ENCODE measurements at places on chromosomes 5 and 9.

- no peak for DNase-seq
These were observed 2.8 kb downstream of the ELAVL2 start for GRCh38 chr9:23823269-23823668.

DNA sequence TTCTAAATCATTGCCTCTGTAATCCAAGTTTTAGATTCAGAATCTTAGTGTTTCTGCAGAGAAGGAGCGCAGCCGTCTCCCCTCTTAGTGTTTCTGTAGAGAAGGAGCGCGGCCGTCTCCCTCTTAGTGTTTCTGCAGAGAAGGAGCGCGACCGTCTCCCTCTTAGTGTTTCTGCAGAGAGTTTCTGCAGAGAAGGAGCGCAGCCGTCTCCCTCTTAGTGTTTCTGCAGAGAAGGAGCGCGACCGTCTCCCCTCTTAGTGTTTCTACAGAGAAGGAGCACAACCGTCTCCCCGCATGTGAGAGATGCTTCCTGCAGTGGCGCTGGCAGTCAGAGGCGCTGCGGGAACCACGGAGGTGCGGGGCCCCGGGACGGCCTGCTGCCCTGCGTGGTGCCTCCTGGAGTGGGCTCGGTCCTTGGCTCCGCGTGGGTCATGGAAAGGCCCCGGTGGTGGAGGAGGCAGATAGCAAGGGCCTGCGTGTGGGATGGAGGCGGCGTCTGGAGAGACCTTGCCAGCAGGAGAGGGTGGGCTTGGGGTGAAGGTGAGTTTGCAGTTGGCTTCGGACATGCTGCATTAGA is 10.9 kb downstream of the CEP72 start:
- DNase-seq: no peak

DNA sequence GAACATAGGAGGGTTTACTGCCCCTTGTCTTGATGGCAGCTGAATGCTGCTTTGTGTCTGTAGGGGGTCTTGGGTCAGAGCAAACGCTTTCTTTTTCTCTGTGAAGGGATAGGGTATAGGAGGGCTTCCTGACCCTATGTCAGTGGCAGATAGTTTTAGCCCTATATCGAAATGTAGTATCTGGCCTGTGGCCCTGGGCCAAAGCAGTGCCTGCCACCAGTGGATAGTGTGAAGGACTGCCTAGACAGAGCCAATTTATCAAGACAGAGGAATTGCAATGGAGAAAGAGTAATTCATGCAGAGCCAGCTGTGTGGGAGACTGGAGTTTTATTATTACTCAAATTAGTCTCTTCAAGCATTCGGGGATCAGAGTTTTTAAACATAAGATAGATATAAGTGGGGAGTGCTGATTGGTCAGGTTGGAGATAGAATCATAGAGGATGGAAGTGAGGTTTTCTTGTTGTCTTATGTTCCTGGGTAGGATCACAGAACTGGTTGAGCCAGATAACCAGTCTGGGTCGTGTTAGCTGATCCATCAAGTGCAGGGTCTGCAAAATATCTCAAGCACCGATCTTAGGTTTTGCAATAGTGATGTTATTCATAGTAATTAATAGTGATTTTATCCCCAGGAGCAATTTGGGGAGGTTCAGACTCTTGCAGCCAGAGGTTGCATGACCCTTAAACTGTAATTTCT is 178.5 kb downstream of the GDNF start:
- no peak for DNase-seq

DNA sequence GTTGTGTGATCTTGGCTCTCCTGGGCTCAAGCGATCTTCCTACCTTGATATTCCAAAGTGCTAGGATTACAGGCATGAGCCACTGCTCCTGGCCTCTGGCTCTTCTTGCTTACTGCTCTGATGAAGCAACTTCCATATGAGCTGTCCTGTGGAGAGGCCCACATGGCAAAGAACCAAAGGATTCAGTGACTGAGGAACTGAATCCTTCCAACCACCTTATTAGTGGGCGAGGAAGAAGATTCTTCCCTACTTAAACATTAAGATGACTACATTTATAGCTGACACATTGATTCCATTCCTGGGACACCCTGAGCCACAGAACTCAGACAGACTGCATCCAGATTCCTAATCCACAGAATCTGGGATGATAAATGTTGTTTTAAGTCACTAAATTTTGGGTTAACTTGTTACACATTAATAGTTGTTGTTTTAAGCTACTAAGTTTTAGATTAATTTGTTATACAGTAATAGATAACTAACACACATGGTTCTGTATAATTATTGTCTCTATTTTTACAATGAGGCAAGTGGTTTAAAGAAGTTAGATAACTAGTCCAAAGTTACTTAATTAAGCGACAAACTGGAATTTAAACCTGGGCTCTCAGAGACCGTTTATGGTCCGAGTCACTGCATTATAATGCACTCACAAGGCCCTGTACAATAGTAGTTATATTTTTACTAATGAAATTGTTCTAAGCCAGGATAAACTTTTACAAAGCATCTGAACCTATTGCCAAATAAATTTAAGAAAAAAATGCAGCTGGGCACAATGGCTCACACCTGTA is 16.7 kb upstream of the SLCO4C1 start:
- no peak for DNase-seq

DNA sequence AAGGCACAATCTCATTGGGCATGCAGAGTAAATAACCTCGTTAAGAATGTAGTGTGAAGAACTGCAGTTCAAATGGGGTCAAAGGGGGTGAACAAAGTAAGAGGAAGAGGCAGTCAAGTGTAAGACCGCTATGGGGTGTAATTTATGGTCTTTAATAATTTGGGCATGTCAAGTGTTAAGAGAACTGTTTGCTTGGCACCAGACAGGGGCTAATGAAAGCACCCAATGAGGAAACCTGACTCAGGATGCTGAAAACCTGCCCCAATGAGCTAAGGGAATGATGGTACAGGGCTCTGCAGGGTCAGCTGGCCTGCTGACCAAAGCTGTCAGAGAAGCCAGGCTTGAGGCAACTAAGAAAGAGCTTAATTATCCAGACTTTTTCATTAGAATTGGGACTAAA is 368.1 kb downstream of the DTWD2 start:
- no peak for DNase-seq

GRCh38 chr9:90141723-90142122 is 500.9 kb downstream of the DIRAS2 start:
- DNase-seq: no peak

GRCh38 chr5:120229036-120229435 is 235.1 kb upstream of the PRR16 start:
- DNase-seq: no peak

DNA sequence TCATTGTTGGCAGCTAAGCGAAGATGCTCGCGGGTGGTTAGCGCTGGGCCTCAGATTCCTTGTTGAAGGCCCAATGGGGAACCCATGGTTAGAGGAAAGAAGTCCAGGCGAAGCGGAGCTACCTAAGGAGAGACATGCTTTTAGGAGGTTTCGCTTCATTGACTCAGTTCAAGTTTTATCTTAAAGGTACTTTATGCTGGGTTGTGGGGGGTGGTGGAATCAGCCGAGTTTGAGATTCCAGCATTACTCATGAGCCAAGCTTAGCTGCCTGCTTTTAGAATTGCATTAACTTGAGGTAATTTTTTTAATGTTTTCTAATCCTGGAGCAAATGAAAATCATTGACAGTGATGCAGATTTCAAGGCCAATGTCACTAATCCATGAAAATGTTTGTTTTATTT is 16.1 kb downstream of the MEGF10 start:
- no peak for DNase-seq

DNA sequence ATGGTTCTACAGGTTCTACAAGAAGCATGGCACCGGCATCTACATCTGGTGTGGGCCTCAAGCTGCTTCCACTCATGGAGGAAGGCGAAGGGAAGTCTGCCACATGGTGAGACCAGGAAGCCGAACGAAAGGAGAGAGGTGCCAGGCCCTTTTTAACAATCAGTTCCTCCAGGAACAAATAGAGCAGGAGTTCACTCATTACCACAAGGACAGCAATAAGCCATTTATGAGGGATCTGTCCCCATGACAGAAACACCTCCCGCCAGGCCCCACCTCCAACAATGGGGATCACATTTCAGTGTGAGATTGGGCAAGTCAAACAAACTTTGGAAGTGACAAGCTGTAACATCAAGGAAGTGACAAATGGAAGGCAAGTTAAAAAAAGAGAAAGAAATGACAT is 95.5 kb upstream of the PTPN3 start:
- no peak for DNase-seq

DNA sequence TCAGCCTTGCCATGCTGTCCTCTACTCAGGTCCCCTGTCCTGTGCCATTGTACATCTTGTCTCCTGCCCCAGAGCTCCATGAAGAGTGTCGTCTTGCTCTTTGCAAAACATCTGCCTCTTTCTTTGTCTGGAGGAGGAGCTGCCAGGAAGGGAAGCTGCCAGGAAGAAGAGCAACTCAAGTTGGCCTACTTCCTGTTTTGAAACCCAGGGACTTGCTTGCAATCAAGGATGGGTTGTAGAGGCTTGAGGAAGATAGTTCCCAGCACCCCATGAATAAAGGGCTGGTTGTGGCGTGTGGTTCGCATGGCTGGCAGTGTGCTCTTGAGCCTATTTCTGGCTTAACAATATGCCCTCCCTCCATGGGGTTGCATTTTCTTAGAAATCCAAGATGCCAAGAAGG is 53.0 kb upstream of the CPEB4 start:
- DNase-seq: no peak

DNA sequence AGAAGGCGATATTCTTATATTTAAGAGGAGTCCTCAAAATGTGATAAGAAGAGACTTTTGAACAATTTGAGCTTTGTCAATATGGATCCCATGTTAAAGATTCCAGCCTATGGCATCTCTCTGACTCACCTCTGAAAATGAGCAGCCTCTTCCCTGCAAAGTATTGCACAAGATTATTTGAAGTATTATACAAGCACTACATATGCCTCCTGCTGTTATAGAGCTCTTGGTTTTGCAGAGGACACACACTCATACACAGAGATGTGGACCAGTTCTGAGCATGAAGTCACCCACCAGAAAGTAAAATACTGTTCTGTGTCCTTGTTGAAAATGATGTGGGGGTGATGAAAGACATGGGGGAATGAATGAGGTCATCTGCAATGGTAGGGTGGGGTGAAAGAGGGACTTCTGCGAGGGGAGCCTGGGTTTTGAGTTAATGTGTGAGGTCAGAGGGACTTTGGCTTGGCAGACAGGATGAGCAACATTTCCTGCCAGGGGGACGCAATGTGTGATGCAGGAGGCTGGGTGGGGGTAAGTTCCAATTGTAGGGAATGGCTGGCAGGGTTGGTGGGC is 25.8 kb downstream of the FBXL7 start:
- DNase-seq: no peak

DNA sequence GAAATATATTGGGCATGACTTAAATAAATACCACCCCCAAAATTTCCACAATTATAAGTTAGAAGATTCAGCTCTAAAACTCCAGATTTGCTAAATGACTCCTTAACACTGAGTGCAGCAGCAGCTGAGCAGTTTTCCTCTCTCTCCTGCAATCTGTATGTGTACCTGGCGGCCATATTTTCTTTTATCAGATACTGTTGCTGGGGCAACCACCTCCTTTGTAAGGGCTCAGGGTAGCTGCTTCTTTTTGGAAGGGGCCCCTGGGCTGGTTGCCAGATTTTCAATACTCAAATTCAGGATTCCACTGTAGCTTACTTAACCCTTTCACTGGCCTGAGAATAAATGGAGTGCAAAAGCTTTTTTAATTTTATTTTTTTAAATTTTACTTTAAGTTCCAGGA is 197.0 kb downstream of the TAF11L14 start:
- DNase-seq: no peak

GRCh38 chr9:83444110-83444509 is 94.1 kb downstream of the FRMD3 start:
- no peak for DNase-seq

DNA sequence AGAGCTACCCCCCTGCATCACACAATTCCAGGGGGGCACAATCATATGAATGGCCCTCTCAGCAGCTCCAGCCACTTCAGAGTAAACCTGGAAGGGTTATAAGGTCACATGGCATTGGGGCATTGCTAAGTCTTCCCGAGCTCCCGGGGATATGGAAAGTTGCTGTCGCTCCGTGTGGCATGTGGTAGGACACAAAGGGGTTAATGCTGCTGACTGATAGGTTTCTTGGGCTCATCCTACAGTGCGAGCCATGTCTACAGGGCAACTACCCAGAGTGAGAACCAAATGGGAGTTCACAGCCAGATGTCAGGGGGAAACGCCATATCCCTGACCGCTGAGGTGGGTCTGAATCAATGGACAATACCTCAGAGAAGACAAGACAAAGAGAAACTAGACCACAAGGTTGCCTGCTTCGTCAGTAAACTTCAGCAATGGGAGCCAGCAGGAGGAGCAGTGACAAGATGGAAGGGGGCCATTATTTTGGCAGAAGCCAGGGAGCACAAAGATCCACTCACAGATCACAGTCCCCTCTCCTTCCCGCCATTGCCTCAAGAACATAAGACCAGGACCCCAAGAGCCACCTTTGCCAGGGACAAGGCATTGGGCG is 52.4 kb upstream of the SHISAL2B start:
- no peak for DNase-seq

- DNase-seq: peak; percentile 43
These were observed 2.2 kb downstream of the PCDH1 start for GRCh38 chr5:141875795-141876627.

GRCh38 chr5:133337795-133338445 is 274.4 kb downstream of the FSTL4 start:
- no peak for DNase-seq

GRCh38 chr9:70802206-70802605 is 319.2 kb downstream of the TRPM3 start:
- no peak for DNase-seq

- no peak for DNase-seq
These were observed 1.5 kb downstream of the ST6GALNAC4 start for GRCh38 chr9:127915325-127915752.

GRCh38 chr5:124806373-124807077 is 60.1 kb upstream of the ZNF608 start:
- peak; percentile 46 for DNase-seq

DNA sequence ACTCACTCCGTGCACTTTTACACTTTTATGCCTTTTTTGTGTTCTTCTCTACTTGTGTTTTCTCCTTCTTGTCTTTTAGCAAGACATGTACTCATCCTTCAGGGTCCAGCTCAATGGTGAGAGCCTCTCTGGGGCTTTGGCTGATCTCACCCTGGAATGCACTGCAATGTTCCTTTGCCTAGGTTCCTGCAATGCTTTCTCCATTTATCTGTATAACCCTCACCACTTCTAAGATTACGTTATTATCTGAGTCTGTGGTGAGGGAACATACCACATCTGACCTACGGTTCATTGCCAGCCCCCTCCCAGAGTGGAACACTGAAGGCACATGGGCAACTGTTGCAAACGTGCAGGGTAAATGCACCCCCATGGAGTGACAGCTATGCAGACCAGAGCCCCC is 47.3 kb downstream of the KCNIP1 start:
- DNase-seq: no peak

- DNase-seq: no peak
These were observed 58.2 kb downstream of the GALNT10 start for GRCh38 chr5:154248691-154249090.

- DNase-seq: no peak
These were observed 73.5 kb downstream of the MTAP start for GRCh38 chr9:21875893-21876292.

DNA sequence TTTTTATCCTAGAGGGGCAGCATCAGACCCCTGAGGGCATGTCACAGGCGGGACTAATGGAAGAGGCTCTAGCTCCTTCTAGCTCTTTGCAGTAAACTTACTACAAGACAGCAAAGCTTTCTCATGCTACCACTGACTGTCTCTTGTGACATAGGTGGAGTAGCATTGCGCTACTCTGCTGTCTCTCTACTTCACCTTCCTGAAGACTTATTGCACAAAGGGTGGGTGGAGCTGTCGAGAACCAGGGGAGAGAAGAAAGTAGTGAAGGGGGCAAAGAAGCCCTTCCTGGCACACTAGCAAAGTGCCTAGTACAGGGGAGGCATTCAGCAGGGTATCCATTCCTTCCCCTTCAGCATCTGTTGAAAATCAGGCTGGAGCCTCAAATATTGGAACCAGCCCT is 36.1 kb upstream of the NEK6 start:
- no peak for DNase-seq
